ENCODE measurements at places on chromosomes 16 and 17. TPM values are rescaled to one million over a fixed set of nuclear protein-coding genes. Genes with fewer than 3 reads are reported as not detected.

DNA sequence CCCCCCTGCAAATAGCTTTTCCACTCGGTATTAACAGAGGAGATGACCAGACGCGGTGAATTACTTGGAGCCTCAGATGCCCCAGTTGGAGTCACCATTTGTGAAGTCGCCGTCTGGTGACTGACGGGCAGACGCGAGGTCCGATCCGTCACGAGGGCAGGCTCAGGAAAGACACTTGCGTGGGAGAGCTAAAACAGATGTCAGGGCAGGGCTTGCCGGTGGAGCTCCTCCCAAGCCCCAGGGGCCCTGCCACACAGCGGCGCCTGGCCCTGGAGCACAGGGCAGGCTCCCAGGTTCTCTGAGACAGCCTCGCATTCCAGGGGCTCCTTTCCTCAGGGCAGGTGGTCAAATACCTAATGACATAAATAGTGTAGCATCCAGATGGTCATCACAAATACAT, 348.3 kb downstream of the C16orf95 start:
- no peak for DNase-seq

GRCh38 chr16:11355862-11356261, 10.6 kb downstream of the RMI2 start:
- DNase-seq, result no peak

DNA sequence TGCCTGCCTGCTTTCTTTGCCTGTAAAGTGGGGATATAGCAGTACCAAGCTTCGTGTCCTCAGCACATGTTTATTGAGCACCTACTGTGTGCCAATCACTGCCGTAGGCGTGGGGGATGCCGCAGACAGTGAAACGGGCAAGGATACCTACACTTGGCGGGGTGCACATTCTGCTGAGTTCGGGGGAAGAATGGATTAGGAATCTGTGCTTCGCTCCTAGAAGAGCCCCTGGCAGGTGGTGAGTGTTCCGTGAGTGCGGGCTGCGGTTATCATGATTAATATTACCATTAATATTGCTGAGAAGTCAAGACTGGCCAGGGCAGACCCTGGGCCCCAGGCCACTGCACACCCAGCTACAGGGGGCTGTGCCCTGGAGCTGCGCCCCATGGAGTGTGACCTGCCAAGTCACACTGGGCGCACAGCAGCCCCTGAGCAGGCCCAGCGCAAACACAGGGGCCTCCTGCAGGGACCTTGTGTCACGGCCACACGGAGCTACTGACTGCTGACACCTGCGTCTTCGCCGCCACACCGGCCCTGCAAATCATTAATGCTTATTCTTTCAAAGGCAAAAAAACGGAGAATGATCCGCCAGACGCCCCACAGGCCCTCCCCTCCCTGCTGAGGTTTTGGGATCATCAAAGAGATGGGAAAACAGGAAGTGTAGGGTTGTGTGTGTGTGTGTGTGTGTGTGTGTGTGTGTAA, 213.4 kb upstream of the GSE1 start:
- DNase-seq, result no peak

DNA sequence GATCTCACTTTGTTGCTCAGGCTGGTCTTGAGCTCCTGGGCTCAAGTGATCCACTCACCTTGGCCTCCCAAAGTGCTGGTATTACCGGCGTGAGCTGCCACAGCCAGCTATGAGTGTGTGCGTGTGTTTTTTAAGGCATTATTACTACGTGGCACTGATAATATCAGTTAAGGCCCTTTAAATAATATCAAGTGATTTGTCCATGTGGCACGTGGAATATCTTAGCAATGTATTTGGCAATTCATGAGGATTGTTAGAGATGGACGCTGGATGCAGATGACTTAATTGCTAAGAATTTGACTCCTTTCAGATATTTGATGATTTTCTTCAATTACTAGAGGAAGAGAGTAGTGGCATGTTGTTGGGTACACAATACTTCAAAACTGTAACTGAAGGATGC, 25.5 kb upstream of the PMP22 start:
- no peak for DNase-seq

The PRKCB gene
- 3.6 TPM for polyA plus RNA-seq

GRCh38 chr16:19680881-19681340, 37.1 kb downstream of the KNOP1 start:
- DNase-seq, result no peak

The WSCD1 gene
- polyA plus RNA-seq, result 30.7 TPM

GRCh38 chr16:17885659-17886207, 415.0 kb upstream of the XYLT1 start:
- no peak for DNase-seq

GRCh38 chr16:860891-861290, 60.4 kb upstream of the GNG13 start:
- no peak for DNase-seq

DNA sequence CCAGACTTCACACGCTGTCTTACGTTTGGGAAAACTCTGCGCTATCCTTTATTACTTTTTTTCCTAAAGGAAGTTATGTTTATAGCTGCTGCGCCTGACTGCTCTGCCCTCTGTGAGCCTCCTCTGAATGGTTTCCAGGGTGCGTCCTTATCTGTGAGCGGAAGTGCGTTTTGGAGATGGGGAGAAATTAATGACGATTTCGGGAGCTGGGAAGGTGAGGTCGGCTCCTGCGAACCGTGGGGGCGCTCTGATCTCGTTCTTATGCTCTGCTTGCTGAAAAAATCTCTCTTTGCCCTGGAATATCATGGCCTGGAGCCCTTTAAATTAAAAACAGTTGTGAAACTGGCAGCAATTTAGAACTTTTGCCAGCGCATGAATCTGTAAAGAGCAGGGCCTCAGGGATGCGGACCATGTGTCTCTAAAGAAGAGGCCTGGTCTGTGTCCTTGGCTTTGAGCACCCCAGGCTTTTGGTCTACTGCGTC, 135.7 kb upstream of the ZFHX3 start:
- DNase-seq, result peak; percentile 57

The IGF2BP1 gene
- 12.4 TPM for polyA plus RNA-seq

The PRSS33 gene
- polyA plus RNA-seq, result not detected

The ERN2 gene
- not detected for polyA plus RNA-seq

The RNF112 gene
- 4.1 TPM for polyA plus RNA-seq

DNA sequence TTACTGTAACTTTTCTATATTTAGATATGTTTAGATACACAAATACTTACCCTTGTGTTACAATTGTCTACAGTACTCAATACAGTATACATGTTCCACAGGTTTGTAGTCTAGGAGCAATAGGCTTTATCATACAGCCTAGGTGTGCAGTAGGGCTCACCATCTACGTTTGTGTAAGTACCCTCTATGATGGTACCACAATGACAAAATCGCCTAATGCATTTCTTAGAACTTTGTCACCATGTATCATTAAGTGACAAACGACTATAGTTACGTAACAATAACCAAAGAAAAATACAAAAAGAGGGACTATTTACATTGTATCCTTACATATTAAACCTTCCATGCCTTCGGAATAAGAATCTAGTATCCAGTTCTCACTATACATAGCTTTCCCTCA, 8.0 kb downstream of the STAT5B start:
- DNase-seq, result no peak

DNA sequence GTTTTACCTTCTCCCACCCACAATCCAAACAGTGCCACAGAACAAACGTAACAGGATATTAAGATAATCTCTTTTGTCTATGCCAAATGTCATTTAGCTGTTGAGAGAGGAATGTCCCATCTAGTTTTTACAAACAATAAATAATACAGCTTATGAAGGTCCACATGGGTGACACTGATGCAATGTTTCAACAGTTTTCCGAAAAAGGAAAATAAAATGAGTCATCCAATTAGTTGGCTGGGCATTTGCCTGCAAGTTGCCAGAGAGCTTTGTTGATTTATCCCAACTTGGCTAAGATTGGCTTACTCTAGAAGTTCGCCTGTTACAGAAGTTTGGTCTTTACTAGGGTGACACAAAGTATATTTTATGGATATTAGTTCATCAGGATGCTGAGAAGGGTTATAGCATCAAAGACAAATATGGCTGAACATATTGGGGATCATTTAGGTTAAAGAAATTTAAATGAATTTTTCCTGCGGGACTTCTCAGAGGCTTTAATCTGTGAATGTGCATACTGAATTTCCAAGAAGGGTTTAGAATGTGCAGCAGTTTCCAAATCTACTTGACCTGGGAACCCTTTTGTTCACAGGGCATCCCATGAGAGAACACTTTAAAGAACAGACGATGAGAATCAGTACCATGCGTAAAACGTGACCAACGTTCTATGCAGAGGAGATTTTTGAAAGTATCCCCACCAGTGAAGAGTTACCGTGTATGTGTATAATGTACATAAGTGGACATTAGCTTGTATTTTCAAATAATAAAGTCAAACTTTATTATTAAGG, 73.1 kb downstream of the CDH13 start:
- peak; percentile 30 for DNase-seq

The CMTM3 gene
- polyA plus RNA-seq, result 48.9 TPM

DNA sequence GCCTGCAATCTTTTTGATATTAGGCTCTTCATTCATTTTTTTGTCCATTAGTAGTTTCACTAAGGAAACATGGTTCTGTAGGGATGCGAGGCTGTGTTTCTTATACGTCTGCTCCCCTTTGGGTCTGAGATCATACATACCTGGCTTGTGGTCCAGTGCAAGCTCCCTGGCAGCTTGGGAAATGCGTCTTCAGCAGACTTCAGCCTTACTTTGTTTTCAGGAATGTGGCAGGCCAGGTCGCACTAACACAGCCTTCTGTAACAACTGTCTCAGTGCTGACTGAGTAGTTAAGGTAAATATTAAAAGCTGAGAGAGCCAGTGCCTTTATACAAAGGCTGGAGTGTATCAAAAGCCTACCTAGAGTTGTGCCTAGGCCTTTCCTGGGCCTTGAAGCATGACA, 970.5 kb upstream of the EEF2KMT start:
- no peak for DNase-seq

DNA sequence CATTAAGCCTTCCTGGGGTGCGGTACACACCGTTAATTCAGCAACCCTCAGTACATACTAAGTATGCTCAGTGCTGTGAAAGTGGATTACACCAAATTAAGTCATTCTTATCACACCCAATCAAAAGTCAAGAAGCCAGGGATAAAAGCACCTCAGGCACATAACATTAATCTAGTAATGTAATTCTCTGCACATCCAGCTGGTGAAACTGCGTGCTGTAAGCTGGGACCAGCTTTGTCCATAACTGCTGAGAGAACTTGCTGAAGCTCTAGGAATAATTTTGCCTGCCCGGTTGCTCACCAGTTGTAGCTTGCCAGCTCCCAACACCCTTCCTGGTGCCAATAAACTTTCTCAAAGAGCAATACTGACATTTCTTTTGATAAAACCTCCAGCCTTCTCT, 44.9 kb downstream of the SLC47A1 start:
- peak; percentile 21 for DNase-seq

Data from muscle of back (tissue), 13 donors.